ENCODE measurements at places on chromosomes 3 and 15.

- peak; percentile 44 for DNase-seq
Measured at GRCh38 chr3:63351159-63352007, 73.3 kb downstream of the SYNPR start.

DNA sequence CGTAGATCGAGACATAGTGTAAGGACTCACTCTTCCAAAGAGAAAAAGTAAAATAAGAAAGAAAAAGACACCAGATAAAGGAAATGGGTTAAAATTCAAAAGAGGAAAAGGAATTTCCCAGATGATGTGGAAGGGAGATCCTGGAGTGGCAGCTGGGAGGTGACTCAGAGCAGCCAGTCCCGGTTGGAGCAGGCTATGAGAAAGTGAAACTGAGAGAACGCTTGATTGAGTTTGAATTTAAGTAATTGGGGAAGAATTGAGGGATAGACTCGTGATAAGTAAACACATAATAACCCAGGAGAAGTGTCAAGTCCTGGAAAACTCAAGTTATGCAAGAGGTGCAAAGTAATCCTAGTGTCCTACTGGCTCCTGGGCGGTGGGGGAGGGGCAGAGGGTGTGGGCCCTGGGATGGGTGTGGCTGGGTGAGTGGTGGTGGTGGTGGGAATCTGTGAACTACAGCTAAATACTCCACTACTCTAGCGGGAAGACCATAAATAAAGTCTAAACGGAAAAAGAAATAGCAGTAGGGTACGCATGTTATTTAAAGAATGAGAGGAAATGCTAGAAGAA is 1.2 kb downstream of the PRR20G start:
- DNase-seq: no peak

DNA sequence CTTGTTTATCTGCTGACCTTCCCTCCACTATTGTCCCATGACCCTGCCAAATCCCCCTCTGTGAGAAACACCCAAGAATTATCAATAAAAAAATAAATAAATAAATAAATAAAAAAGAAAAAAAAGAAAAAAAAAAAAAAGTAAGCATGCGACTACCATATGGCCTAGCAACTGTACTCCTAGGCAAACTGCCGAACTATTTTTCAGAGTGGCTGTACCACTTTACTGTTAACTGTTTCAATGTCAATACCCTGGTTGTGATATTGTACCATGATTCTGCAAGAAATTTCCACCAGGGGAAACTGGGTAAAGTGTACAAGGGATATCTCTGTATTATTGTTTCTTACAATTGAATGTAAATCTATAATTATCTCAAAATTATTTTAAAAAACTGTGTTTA is 41.3 kb upstream of the MAP4 start:
- DNase-seq: no peak

- no peak for DNase-seq
Measured at GRCh38 chr3:190306513-190307163, 15.6 kb downstream of the CLDN1 start.

DNA sequence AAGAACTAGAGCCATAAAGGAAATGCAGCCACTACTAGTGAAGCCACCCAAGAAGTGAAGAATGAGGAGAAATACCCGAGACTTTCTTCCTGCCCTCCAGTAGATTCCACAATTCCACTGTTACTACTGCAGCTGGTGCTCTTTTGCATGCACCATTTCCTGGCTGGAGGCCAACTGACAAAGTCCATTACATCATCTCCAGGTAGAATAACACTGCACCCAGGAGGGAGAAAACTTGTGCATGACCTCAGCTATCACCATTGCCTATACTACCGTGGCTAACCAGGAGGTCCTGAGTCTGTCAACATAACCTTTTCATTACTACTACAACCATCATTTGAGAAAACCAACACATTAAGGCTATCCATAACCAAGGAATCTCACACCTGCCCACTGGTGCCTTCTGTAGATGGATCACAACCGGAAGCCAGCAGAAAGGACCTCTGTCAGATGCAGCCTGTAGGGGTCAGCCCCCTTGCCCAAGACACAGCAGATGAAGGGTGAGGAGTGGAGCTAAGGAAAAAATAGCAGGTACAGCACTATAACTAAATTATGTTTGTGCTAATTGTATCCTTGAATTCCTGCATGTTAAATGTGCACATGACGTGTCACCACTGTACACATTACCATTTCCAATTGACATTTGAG is 200.8 kb upstream of the C2CD4B start:
- no peak for DNase-seq

DNA sequence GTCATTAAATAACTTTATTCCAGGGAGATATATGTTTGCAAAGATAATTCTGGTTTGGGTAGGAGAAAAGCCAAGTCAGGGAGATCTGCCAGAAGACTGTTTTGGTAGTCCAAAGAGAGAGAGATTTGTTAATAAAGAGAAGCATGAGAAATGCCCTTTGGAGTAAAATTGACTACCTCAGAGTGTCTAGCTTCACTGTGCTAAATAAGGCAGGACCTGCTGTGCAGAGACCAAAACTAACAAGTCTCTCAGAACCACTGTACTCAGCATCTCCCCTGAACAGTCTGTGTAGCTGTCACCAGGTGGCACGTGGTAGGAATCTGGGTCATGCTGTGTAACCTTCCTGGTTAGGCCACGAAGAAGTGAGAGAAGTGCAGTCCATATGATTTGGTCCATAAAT is 31.6 kb upstream of the SLC35G2 start:
- DNase-seq: no peak

- DNase-seq: peak; percentile 55
Measured at GRCh38 chr15:51917493-51917892, 54.1 kb downstream of the LEO1 start.

DNA sequence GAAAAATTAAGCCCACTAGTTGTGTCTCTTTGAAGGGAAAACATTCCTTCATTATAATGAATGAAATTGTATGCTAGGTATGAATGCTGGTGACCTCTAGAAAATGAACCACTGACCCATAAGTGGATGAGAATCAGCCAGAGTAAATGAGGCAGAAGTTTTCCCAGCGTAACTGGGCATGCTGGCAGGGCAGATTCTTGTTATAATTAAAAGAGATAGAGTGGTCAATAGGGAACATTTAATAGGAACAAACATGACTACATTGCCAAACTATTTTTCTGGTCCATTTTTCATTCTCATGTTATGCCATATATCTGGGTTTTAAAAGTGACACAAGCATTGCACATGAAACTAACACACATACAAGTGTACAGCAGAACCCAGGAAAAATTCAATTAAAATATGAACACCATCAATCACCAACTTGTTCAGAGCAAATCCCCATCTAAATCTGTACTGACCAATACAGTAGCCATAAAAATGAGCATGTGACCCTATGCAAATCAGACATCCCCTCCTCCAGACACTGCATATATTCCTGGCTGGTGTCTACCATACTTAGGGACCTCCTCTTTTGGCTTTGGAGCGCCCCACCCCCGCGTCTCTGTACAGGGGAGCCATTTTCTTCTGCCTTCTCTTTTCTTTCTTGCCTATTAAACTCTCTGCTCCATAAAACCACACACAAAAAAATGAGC is 4.0 kb downstream of the CLRN1 start:
- DNase-seq: no peak

DNA sequence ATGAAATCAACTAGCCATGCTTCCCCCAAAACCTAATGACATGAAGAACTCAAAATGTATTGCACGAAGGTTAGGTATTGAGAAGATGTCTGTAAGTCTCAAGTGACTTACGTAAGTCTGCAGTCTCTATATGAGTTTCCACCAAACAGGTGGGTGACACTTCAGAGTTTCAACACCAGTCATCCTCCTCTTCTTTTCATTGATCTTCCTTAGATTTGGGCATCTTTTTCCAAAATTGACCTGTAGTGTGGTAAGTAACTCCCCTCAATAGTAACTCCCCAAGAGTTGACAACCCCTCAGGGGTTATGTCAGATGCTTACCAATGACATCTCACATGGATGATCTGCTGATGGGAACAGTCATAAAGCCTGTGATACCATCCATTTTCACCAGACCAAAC is 46.1 kb downstream of the GPR176 start:
- DNase-seq: no peak

DNA sequence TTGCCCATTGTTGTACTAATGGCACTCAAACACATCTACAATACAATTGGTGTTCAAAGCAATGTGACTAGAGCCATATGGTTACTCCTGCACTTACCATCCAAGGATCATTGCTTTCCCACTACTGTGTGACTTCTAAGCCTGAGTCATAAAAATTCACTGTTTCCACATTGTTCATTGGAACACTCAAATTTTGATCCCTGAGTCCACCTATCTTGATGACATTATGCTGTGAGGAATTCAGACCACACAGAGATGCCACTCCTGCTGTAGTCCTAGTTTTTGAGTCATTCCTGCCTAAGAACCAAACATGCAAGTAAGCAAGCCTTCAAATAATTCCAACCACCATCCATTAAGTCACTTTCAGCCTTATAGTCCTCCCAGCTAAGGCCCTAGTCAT is 176.2 kb downstream of the EFHB start:
- no peak for DNase-seq

DNA sequence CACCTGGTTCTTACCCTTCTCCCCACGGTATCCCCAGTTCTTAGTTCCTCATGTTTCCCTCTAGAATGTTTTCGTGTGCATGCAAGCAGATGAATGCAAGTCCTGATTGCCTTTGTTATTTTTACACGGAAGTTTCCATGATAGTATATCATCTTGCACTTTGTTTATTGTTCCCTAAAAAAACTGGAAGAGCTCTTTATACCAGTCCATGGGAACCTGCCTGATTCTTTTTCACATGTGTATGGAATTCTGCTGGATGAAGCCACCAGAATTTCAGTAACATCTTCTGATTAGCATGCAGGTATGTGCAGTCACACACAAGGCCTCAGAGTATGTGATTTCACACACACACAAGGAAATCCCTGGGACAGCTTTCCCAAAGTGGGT is 16.0 kb upstream of the LRRK1 start:
- no peak for DNase-seq

GRCh38 chr3:170848292-170848917 is 21.6 kb downstream of the RPL22L1 start:
- DNase-seq: no peak

DNA sequence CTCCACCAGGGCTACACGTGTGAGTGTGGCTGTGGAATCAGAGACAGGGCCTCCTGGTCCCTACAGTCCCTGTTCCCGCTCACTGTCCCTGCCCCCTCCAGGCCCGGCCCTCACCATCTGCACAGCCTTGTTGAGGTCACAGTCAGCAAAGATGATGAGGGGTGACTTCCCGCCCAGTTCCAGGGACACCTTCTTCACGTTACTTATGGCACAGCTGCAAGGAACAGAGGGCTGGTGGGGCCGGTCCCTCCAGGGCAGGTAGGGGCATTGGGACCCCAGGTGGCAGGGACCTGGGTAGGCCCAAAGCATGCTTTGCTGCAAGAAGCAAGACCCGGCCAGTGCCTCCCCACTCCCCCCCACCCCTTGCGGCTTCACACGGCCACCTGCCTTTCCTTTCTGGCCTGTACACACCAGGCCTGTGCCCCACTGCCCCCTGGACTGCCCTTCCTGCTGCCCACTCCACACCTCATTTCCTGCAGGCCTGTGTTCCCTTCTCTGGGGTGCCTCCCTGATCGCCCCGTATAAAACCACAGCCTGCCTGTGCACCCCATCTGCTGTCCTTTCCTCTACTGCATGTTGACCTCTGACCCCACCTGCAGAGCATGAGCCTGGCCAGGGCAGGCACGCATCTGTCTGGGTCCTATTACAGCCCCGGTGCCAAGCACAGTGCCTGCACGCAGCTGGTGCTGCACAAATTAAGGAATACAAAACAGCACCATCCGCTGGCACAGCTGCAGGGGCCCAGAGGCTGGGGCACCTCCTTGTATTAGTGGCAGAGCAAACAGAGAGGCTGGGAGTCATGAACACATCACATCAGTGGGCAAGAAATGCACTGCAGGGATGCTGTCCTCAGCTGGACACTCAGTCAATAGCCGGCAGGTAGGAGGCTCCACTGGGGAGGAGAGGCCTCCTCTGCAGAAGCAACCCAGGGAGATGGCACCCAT is 30.8 kb upstream of the SLC41A3 start:
- DNase-seq: peak; percentile 28

- peak; percentile 57 for DNase-seq
Measured at GRCh38 chr15:92797168-92798052, 102.7 kb upstream of the CHD2 start.

GRCh38 chr3:72515941-72516340 is 332.3 kb downstream of the SHQ1 start:
- DNase-seq: no peak

DNA sequence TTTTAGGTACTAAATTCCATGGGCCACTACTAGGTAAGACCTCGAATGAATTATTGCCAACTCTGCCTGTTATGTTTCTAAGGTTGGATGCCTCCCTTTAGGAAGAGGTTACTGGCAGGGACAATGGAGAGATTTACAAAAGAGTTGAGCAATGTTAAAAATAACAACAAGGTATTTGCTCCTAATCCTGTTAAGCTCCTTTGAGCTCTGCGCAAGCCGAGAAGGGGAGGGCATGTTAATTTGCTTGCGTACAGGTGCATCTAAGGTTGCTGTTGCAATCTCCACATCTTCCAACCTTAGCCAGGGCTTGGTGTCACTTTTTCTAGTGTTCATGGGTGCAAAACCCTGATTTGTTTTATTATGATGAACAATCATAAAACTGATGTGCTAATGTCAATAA is 161.5 kb upstream of the TPM1 start:
- peak; percentile 29 for DNase-seq

DNA sequence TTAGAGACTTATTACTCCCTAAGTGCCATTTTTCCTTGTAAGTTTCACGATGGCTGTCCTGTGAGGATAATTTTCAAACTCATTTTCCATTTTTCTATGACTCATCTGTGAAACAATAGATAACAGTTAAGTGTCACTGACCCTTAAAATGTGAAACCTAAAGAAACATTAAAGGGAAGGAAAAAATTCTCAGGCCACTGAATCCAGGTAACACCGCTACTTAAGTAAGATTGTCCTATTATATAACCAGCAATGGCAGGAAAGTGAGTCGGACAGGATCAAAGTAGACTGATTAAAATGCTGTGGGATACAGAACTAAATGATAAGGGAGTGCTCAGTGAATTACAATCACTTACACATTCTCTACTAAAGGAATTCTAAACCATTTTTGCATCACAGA is 12.4 kb downstream of the PLD1 start:
- no peak for DNase-seq

- DNase-seq: no peak
Measured at GRCh38 chr15:47035475-47036406, 681.6 kb upstream of the SEMA6D start.

DNA sequence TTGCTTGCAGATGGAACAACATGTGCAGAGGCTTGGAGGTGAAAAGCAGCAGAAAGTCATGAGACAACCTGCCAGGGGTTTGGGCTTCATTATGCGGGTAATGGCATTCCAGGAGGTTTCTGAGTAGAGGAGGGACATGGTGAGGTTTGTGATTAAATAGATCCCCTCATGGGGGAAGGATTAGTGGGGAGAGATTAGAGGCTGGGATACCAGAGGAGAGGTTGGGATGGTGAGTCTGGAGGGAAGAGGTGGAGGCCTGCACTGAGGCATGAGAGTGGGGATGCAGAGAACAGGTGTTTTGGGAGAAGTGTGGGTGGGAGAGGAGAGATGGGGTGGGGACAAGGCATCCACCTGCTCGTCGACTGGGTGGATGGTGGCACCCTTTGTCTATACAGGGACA is 6.8 kb upstream of the IQSEC1 start:
- DNase-seq: no peak

Data from H7 (cell line).